ENCODE measurements at places on chromosomes 3 and 15. TPM values are rescaled to one million over a fixed set of nuclear protein-coding genes. Genes with fewer than 3 reads are reported as not detected.

PCOLCE2 gene
- 0.56 TPM for total RNA-seq

APBA2 gene
- 27.8 TPM for total RNA-seq

SLC38A3 gene
- total RNA-seq: 0.36 TPM

SLC9C1 gene
- total RNA-seq: not detected

IQCF5 gene
- not detected for total RNA-seq

HRG gene
- total RNA-seq: not detected
